ENCODE measurements at places on chromosomes 4 and X.

DNA sequence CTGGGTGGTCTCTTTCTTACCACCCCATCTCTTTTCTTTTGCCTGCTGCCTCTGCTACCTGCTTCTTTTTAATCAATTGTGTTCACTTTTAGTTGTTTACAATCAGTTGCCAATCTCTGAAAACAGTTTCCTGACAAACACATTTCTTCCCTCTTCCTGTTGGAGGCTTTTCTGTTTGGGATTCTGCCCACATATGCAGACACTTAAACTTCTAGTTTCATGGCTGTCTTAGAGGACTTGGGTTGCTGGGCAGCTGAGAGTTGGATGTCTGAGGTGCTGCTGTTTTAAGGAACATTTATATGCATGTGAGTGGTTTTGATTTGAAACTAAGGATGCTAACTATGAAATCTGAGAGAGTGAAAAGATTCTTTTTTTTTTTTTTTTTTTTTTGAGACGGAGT is 112.3 kb upstream of the LIMCH1 start:
- no peak for DNase-seq

GRCh38 chrX:132791714-132792113 is 166.7 kb downstream of the HS6ST2 start:
- no peak for DNase-seq

- peak; percentile 42 for DNase-seq
Measured at GRCh38 chr4:16083241-16084191, at the start of gene PROM1. Gene PROM1 (minus strand): TSS chr4:16084023. CDS start chr4:16075906, 8,117 bp downstream.

DNA sequence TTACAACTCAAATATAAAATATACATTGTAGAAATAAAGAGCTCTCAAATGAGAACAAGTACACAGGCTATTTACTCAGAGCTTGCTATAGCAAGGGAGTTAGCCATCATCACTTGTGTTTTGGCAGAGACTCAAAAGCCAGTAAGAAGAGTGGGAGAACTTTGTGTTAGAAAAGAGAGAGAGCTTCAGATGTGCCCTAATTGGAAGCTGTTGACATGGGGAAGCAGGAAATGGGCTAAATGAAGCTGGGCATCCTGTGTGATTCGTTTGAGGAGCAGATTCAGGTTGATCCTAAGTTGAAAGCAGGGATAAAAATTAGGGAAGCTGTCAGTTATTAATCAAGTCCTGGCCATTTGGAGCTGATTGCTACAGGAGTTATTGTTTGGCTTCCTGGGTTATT is 207.4 kb upstream of the MAOA start:
- no peak for DNase-seq

DNA sequence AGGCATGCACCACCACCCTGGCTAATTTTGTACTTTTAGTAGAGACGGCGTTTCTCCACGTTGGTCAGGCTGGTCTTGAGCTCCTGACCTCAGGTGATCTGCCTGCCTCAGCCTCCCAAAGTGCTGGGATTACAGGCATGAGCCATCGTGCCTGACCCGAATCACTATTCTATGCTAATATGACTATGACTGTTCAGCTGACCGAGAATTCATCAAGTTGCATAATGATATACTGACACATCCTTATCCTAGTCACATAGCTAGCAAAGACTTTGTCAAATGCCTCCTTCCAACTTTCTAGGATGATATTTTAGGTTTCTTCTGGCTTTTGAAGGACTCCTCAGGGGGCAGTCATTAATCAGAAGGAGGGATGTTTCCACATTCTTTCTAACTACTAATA is 4.8 kb upstream of the GPM6B start:
- no peak for DNase-seq

DNA sequence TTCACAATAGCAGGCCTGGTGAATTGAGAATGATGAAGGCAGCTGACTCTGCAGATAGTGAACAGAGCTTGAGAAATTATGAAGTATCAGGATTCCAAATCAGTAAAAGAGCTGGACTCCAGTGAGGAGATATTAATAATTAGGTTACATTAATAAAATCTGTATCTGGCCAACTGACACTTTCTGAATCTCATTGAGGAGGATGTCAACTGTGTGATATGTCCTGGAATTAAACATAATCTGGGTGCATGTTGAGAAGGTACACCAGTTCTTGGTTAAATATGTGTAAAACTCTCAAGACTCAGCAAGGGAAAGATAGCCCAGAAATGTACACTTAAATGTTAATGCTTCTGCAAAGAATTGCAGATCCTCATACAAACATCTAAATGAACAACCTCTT is 177.8 kb upstream of the SFRP2 start:
- no peak for DNase-seq

- DNase-seq, result peak; percentile 36
Measured at GRCh38 chrX:51802917-51803688, 59.9 kb downstream of the GSPT2 start.

- no peak for DNase-seq
Measured at GRCh38 chr4:189143263-189143952, 797.3 kb upstream of the FRG1 start.

- DNase-seq, result no peak
Measured at GRCh38 chr4:86759298-86759697, 89.9 kb downstream of the SLC10A6 start.

GRCh38 chr4:4990857-4991540 is 28.3 kb downstream of the CYTL1 start:
- DNase-seq, result no peak

All from GM13976 (cell line).